ENCODE measurements at places on chromosomes 12 and 14.

- DNase-seq: peak; percentile 55
Observed at GRCh38 chr12:14219156-14219555, 146.3 kb upstream of the ATF7IP start.

GRCh38 chr12:124636138-124636978 is 68.9 kb upstream of the NCOR2 start:
- DNase-seq: peak; percentile 72

DNA sequence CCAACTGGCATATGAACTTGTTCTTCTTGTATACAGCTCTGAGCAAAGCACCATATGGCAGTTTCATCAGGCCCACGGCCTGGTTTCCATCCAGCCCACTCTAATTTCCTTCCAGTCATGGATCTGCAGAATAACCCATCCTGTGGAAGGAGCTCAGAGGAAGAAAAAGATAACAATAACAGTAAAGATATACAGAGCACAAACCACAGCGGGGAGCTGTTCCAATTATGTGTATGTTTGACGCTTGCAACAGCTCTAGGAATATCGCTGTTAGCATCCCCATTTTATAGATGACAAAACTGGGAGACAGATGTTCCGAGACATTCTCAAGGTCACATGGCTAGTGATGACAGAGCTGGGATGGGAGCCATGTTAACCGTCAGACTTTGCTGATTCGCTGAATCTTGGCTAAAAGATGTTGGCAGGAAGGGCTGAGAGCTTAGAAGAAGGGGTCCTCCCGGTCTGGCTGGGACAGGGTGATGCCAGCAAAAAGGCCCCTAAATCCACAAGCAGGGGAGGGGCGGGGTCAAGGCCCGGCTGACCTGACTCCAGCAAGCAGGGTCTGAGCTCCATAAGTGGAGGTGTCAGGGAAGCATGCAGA is 34.4 kb upstream of the CIPC start:
- DNase-seq: no peak

DNA sequence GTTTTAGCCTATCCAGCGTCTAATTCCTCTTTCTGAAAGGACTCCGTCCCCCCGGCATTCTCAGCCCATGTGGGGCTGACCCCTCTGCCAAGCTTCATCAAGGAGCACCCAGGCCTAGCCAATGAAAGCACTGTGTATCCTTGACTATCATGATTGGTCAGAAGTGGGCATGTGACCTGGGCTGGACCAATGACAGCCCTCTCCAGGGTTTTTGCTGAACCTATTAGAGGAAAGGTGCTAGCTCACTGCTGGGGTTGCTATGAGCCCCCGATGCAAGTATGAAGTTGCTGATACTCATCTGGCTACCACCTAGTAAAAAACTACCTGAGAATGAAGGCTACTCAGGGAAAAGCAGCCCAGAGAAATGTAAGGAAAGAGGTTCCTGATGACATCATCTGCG is 68.1 kb downstream of the LRRC74A start:
- no peak for DNase-seq

GRCh38 chr14:22856428-22856827 is 15.1 kb upstream of the LRP10 start:
- peak; percentile 9 for DNase-seq

GRCh38 chr12:89134213-89134770 is 218.0 kb downstream of the DUSP6 start:
- no peak for DNase-seq

GRCh38 chr12:59077575-59078426 is 157.5 kb upstream of the LRIG3 start:
- DNase-seq: no peak

DNA sequence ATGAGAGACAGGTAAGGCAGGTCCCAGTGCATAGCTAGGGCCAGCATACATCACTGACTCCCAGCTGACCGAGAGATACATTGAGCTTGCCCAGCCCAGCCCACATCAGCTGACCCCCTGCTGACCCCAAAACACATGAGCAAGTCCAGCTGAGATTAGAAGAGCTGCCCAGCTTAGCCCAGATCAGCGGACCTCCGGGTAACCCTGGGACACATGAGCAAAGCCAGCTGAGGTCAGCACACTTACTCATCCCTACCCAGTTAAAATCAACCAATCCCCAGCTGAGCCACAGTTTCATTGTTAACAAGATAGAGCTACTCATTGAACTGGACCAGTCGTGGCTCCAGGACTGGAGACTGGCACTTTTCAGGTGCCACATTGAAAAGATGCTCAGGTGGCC is 21.8 kb upstream of the FBXO34 start:
- DNase-seq: no peak

DNA sequence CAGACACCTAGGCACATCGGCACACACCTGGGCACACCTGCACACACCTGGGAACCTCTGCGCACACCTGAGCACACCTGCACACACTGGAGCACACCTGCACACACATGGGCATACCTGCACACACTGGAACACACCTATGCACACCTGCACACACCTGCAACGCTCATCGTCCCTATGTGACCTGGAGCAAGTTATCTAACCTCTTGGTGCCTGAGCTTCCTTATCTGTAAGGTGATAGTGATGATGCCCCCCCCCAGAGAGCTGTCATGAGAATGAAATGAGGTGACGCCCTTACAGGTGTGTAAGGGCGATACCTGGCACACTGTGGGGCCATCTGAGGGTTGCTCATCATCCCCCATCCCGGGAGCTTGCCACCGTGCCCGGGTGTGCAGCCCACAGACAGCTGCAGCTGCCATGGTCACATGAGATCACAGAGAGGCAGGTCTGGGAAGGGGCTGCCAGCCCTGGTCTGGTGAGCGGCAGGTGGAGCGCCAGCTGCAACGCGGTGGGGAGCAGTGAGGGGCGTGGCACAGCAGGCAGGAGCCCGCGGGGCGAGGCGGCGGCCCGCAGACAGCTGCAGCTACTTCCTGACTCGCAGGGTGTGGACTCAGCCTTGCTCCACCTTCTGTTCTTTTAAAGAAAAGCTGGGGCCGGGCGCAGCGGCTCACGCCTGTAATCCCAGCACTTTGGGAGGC is 59.9 kb upstream of the FBRSL1 start:
- peak; percentile 88 for DNase-seq

GRCh38 chr12:109196332-109196731 is 79.9 kb downstream of the ACACB start:
- no peak for DNase-seq

- DNase-seq: no peak
Observed at GRCh38 chr14:106737021-106737420, 1210.6 kb downstream of the TMEM121 start.

GRCh38 chr14:53668897-53669296 is 287.7 kb downstream of the BMP4 start:
- DNase-seq: no peak

DNA sequence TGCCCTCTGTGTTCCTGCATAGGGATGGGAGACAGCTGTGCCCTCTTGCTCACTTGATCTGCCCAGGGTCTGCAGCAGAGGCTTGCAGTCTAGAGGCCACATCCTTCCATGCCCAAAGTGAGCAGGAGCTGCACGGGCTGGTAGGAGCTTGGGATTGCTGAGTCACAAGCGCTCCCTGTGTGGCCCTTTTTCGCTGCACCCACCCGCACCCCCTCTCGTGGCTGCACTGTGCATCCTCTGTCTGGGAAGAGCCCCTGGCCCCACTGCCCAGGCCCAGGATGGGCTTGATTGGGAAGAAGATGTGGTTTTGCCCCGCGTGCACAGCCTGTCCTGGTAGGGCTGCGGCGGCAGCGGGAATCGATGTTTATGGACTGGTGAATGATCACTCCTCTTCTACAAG is 192.4 kb downstream of the TSPAN9 start:
- no peak for DNase-seq

GRCh38 chr12:103933237-103933636 is 3.0 kb downstream of the HSP90B1 start:
- no peak for DNase-seq

DNA sequence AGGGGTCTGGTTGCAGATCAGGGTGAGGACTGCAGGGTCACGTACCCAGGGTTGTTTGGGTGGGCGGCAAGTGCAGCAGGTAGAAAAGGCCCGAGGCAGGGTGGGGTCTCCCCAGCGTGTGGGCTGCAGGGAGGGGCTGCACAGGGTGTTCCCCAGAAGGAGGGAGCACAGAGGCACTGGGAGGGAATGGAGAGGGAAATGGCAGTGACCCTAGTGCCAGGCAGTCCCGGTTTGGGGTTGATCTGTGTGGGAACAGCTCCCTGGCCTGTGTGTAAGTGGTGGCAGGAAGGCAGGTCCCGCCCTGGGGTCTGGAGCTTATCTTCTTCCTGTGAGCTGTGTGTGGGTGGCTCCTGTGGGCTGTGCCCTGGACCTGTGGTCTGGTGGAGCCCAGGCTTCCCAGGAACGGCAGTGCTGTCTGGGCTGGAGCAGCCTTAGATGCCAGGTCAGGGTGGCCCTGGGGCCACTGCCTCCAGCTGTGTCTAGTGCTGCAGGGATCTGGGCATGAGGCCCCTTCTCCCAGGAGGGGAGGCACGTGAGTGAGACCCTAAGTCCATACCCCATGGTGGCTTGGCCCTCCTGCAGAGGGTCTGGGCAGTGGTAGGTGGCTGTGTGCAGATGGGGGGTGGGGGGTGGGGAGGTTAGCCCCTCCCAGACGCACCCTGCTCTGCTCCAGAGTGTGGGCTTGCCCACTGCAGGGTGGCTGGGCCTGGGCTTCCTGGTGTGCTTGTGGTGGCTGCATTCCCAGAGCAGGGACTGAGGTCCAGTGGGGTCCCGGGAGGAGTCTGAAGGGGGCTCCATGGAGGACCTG is 363.5 kb downstream of the TMEM121 start:
- peak; percentile 16 for DNase-seq

- DNase-seq: no peak
Observed at GRCh38 chr14:49106741-49107667, 479.2 kb downstream of the RPS29 start.

DNA sequence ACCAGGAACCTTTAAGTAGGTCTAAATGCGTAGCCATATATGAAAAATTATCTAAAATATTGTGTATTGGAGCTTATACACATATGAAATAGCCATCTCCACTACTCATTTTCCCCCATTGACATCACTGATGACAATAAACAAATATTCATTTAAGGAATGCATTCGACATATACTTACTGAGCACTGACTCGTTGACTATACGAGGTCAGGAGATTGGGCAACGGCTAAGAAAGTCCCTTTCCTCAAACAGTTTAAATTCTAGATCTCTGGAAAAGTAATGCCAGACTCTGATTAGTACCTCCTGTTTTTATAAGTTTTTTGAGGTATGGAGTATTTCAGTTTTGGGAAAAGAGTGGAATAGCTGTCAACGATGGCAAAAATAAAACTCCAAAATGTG is 139.4 kb upstream of the DIO2 start:
- no peak for DNase-seq

GRCh38 chr14:75673345-75674035 is 12.4 kb downstream of the TTLL5 start:
- DNase-seq: no peak

GRCh38 chr12:120361506-120362208 is 7.3 kb downstream of the MSI1 start:
- DNase-seq: no peak

GRCh38 chr12:113226696-113227568 is 5.7 kb downstream of the TPCN1 start:
- DNase-seq: no peak

- DNase-seq: no peak
Observed at GRCh38 chr14:94379291-94380224, 8.8 kb downstream of the SERPINA1 start.

- peak; percentile 73 for DNase-seq
Observed at GRCh38 chr12:45587877-45588533, 141.5 kb upstream of the ARID2 start.

DNA sequence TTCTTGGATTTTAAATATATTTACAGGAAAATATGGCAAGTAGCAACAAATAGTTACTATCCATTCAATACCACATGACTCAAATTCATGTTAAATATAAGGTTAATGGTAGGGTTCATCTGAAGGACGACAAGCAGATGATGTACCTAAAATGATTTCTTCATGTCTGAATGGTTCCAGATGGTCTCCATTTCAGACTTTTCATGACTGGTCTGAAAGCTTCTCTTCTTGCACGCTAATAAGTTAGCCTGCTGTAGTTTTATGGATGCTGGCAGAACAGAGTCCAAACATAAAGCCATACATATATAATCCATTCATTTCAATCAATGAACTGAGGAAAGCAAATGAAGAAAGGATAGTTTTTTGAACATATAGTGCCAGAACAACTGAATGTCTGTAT is 257.0 kb upstream of the MGAT4C start:
- no peak for DNase-seq

DNA sequence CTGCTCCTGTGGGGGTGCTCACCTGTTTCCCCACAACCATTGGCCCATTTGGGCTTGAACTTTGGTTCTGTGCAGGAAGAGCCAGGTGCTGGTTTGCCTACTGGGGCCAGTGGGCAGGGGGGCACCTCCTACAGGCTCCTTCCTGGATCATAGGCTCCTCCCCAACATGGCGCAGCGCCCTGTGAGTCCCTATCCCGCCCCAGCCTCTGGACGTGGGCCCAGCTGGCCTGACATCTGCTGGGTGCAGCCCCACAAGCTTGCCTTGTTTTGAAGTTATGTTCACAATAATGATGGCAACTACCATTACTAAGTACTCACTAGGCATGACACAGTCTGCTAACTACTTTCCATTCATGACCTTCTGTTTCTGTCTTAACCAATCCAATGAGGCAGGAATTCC is 147.8 kb downstream of the RBM19 start:
- no peak for DNase-seq

- no peak for DNase-seq
Observed at GRCh38 chr12:124564971-124565491, 2.4 kb downstream of the NCOR2 start.

GRCh38 chr14:100629098-100629497 is 41.9 kb upstream of the BEGAIN start:
- DNase-seq: no peak

DNA sequence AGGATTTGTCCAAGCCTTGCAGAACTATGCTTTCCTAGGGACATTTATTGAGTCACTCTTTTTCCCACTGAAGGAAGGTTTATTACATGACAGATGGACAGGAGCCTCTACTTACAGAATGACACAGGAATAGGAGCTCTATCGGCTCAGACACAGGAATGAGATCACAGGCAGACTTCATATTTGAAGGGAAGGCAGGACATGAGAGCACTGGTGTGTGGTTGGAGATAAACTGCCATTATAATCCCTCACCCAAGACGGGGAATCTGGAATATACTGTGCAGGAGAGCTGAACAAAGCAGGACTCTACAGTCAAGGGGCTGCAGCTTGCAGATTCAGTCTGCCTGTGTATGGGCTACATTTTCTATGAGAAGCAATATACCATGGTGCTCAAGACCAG is 26.8 kb upstream of the IL22 start:
- DNase-seq: no peak
